ENCODE measurements at places on chromosomes 6 and 20.

DNA sequence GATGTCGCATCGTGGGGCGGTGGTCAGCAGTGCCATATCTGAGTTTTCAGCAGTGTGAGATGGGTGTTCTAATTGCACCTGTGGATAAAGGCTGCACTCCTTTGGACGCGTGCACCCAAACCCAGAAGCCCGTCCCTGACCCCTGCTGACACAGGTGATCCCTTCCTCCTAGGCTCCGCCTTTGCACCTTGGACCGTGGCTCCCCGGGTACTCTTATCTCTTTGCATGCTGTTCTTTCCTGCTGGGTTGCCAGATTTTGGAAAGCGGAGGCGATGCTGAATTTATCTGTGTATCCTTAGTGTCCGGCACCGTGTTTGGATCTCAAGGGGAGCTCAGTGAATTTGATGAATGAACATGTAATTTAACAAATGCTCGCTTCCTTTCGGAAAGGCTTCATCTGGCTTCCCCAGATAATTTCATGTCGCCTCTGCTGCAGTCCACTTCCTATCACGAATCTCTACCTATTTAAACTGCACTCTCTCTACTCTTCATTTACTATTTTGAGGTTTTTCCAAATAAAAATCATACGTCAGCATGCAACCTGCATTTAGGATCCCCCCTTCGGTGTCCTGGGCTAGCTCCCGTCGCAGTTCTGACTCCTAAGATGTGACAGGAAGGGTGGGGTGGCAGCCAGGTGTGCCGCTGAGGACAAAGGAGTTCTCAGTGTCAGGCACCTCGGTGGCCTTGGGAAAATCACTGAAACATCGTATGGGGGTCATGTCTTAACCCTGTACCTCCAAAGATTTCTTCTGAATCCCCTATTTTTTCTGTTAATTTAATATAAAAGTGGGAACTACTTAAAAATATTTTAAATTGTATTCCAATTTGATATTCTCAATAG is 753 bp upstream of the PERP start:
- peak; percentile 96 for DNase-seq

DNA sequence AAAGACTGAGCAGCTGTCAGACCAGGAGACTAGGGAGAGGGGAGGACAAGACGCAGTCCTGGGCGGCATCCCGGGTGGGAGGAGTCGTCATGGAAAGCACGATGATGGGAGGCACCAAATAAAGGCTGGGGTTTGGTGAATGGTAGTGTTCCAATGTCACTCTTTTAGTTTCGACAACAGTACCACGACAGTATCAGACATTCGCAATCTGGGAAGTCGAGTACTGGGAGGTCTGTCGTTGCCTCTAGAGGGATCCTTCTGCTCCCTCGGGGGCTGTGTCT is 32.1 kb downstream of the PSMG4 start:
- no peak for DNase-seq

DNA sequence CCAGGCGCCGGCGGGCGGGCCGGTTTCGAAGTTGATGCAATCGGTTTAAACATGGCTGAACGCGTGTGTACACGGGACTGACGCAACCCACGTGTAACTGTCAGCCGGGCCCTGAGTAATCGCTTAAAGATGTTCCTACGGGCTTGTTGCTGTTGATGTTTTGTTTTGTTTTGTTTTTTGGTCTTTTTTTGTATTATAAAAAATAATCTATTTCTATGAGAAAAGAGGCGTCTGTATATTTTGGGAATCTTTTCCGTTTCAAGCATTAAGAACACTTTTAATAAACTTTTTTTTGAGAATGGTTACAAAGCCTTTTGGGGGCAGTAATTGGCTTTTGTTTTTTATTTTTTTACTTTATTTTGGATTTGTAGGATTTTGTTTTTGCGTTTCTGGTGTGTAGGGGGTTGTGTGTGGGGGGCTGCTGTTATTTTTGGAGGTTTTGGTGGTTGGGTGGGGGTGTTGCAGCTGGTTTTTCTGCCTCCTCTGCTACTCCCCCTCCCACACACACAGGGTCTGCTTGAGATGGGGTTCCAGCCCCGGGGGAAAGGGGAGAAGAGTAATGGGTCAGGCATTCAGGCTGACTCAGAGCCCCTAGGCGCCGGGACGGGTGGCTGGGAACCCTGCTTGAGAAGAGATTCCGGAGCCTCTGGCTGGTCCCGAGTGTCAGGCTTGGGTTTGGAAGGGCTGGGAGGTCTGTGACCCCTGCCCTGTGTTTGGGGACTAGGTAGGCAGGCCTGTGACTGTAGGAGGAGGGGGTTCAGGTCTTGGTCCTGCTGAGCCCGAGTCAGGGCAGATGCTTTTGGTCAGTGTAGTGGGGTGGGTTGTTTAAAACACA is 2.0 kb downstream of the CEBPB start:
- DNase-seq, result peak; percentile 83

DNA sequence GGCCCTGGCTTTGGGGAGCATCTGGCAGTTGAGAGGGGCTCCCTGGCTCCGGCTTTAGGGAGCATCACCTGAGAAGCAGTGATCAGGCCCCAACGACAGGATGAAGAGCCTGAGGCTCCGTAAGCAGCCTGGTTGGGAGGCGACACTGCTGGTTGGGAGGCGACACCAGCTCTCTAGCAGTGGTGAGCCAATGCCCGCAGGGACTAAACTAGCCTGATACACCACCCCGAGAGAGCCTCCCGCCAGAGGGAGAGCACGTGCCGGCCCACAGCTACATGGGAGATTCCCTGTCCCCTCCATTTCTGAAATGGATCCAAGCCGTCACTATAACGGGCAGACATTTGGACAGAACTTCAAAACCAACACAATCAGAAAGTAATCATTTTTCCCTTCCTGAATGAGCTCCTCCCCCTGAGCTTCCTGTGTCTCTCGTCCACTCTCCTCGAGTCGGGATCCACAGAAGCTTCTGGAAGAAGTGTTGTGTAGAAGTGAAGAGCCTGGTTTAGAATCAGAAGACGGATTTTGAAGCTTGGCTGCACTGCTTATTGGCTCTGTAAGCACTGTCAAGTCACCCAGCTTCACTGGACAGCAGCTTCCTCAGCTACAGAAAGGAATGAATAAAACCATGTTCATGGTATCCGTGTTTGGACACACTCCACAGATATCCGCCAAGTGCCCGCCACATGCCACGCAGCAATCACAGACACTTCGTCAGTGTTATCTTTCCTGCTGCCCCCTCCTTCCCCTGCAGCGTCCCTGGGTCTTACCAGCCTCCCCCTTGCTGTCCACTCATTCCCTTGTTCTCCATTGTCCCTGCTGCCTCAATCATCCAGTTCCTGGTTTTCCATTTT is 199.6 kb downstream of the TTLL2 start:
- DNase-seq, result no peak

- no peak for DNase-seq
These were observed 168.4 kb downstream of the ZDHHC14 start for GRCh38 chr6:157549468-157549745.

DNA sequence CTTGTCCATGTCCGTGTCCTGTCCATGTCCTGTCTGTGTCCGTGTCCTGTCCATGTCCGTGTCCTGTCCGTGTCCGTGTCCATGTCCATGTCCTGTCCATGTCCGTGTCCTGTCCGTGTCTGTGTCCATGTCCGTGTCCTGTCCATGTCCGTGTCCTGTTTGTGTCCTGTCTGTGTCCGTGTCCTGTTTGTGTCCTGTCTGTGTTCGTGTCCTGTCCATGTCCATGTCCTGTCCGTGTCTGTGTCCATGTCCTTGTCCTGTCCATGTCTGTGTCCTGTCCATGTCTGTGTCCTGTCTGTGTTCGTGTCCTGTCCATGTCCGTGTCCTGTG is 55.0 kb upstream of the BHLHE23 start:
- DNase-seq, result no peak

- DNase-seq, result no peak
These were observed 36.8 kb downstream of the KDM1B start for GRCh38 chr6:18192026-18192425.

GRCh38 chr20:884983-885952 is 30.9 kb downstream of the ANGPT4 start:
- DNase-seq, result peak; percentile 38

DNA sequence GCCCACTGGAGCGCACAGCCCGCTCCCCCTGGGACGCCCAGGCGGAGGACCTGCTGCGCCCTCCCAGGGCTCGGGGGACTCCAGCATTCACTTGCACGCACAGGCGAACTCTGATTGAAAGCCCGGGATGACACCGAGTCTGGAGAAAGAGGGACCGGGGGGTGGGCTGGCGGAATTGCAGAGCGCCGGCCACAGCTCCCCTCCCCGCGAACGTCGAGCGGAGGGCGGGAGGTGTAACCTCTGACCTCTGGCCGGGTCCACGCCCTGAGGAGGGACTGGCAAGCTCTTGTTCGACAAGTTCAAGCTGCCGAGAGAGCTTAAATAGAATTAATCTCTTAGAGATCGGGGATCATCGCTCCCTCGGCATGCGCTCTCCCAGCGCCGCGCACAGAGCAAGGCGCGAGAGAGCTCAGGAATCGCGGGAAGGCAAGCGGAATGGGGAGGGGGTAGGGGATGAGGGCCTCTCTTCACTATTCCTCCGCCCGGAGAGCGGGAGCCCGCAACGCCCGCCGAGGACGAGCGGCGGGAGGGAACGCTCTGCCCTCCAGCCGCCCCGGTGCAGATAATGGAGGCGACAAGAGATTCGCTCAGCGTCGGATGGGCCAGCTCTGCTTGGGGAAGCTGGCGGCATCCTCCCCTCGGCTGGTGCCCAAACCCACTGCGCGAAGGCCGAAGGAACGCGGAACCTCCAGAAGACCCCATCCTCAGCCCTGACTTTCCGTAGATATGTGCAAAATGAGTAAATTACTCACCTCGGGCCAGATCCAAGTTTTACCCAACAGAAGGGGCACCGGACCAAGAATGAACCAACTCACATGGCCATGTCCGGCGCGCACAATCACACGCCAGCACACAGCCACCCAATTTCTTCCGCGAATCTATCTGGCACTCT is 761 bp upstream of the NR2E1 start:
- no peak for DNase-seq

DNA sequence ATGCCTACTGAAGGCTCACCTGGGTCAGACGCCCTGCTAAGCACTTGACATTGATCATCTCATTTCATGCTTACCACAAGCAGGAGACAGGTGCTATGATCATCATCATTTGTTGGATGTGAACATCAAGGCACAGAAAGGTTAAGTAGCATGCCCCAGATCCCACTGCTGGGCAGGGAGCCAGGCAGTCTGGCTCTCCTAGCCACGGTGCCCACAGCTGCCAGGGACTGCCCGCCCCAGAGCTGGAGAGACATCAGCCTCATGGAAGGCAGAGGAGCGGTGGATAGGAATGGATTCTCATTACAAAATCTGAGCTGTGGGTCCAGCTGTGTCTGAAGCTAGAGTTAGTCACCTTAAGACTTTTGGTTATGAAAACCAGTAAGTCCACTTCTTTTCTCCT is 3.6 kb downstream of the SULF2 start:
- no peak for DNase-seq

GRCh38 chr6:44704240-44705150 is 317.0 kb downstream of the CDC5L start:
- DNase-seq, result no peak

DNA sequence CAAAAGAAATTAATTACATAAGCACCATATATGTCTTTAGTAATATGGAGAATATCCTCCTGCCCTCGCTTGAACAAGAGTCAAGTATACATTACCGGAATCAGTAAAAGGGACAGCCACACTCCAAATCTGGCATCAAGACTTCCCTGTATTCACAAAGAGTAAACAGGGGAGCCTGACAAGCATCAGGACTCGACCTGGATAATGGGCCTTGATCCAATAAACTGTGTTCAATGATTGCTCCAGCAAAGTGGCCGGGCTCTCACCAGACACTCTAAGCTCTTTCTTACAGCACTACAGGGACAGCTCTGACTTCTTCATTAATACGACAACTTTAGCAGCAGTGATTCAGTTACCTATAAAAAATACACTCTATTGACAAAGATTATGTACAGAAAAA is 307.9 kb upstream of the POU3F2 start:
- peak; percentile 4 for DNase-seq

- peak; percentile 4 for DNase-seq
These were observed 5.8 kb upstream of the EEF1E1 start for GRCh38 chr6:8108031-8108660.

- no peak for DNase-seq
These were observed 87.4 kb downstream of the DNAH8 start for GRCh38 chr6:38802497-38802896.

DNA sequence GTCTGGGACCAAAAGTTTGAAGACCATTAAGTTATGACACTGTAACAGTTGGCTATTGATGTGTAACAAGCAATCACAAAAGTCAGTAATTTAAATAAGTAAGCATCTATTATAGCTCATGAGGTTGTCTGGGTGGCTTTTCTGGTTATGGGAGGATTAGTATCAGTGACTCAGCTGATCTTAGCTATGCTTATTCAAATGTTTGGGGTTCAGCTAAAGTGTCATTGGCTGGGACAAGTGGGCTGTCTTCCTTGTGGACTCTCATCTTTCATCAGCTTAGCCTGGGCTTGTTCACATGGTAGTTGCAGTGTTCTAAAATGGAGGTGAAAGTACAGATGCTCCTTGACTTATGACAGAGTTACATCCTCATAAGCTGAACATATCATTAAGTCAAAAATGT is 74.6 kb upstream of the LAMP5 start:
- no peak for DNase-seq

GRCh38 chr6:119591235-119591634 is 241.7 kb upstream of the MAN1A1 start:
- no peak for DNase-seq

GRCh38 chr6:14206391-14206790 is 88.8 kb downstream of the CD83 start:
- no peak for DNase-seq

DNA sequence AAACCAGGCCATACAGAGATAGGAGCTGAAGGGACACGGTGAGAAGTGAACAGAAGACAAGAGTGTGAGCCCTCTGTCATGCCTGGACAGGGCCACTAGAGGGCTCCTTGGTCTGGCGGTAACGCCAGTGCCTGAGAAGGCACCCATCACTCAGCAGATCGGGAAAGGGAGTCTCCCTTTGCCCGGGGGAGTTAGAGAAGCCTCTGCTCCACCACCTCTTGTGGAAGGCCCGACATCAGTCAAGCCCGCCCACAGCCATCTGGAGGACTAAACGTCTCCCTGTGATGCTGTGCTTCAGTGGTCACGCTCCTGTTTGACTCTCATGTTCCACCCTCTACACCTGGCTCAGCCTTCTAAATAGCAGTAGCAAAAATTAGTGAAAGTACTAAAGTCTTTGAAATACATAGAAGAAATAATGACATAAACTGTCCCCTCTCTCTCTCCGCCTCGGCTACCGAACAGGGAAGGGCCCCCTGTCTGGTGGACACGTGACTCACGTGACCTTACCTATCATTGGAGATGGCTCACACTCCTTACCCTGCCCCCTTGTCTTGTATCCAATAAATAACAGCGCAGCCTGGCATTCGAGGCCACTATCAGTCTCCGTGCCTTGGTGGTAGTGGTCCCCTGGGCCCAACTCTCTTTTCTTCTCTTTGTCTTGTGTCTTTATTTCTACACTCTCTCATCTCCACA is 66.7 kb downstream of the RPP21 start:
- peak; percentile 33 for DNase-seq

Measured in NCI-H146 (cell line).